CD8-positive, alpha-beta memory T cell (primary cell): ENCODE measurements at places on chromosomes 13 and 19.

DNA sequence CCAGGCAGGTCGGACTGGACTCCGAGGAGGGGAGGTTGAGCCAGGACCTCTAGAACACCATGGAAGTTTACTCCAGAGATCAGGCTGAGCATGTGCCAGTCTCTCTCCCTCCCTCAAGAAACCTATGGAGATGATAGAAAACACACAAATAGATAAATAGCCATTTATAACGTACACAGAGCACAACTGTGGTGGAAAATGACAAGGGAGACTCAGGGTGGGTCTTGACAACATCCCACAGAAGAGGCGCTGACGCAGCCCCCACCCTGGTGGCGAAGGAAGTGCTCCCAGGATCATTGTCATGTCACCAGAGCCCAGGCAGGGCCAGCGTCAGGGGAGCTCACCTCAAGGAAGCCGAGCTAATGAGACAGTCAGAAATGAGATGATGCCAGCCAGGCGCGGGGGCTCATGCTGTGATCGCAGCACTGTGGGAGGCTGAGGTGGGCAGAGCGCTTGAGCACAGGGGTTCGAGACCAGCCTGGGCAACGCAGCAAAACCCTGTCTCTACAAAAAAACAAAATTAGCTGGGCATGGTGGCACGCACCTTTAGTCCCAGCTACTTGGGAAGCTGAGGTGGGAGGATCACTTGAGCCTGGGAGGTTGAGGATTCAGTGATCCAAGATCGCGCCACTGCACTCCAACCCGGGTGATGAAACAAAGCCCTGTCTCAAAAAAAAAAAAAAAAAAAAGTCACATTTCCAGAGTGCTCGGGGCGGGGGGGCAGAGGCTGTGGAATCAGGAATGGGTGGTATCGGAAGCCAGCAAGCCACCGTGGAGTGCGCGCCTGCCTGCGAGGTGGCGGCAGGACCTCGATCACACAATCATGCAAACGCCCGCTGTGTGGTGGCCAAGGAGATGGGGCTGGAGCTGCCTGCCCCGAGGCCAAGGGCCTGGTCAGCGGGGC is 178.4 kb downstream of the KDM4B start:
- no peak for DNase-seq

DNA sequence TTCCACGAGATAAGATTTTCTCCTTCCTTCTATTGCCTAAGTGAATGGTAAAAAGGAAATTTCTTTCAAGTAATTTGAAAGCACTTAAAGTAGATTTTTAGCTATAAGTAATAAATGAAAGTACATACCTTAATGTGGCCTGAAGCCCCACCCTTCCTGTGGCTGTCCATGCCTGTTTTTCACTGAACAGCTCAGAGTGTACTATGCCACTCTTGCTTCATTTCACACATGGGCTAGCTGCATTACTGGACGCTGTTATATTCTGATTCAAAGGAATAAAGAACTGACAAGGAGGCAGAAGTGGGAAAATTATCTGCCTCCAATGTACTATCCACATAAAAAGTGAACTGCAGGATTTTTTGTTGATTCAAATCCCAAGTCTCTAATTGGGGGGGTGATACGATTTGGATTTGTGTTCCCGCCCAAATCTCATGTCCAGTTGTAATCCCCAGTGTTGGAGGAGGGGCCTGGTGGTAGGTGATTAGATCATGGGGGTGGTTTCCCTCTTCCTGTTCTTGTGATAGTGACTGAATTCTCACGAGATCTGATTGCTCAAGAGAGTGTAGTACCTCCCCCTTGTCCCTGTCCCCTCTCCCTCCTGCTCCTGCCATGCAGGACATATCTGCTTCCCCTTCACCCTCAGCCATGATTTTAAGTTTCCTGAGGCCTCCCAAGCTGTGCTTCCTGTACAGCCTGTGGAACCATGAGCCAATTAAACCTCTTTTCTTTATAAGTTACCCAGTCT is 154.7 kb upstream of the SGCG start:
- DNase-seq = no peak

DNA sequence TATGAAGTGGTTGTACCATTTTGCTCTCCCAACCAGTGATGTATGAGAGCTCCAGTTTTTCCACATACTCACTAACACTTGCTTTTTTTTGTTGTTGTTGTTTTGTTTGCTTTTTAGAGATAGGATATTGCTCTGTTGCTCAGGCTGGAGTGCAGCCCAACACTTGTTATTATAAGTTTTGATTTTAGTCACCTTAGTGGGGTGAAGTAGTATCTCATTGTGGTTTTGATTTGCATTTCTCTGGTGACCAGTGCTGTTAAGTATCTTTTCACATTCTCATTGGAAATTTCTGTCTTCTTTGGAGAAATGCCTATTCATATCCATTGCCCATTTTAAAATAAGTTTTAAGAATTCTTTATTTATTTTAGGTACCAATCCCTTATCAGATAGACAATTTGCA is 31.3 kb downstream of the CYP4F22 start:
- no peak for DNase-seq

DNA sequence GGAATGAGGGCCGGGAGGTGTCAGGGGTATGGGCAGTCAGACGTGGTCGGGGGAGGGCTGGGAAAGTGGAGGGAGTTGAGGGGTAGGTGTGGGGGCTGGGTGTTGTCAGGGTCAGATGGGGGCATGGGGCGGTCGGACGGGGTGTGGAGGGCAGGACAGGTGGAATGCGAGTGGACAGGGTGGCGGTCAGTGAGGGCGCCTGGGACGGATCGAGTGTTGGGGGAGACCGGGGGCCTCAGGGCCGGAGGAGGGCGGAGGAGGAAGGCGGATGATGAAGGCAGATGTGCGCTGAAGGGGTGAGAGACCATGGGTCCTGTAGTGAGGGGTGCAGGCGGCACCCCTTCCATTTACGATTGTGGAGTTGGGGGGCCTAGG is 5.7 kb downstream of the TBCB start:
- DNase-seq = no peak

DNA sequence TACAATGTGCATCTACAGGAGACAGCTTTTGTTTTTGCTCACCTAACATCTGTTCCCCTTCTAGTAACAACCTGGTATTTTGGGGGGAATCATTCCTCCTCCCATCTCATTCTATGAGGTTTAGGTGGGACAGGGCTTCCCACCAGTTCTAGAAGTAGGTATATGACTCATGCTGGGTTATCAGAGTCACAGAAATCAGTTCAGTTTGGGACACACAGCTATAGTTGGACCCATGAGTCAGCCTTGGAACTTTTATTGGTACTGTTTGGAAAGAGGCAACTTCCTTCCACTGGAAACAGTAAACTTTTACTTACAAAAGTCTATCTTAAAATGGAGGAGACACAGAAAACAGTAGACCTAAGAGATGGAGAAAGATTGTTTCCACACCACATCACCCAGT is 185.5 kb downstream of the DNAJC3 start:
- no peak for DNase-seq

DNA sequence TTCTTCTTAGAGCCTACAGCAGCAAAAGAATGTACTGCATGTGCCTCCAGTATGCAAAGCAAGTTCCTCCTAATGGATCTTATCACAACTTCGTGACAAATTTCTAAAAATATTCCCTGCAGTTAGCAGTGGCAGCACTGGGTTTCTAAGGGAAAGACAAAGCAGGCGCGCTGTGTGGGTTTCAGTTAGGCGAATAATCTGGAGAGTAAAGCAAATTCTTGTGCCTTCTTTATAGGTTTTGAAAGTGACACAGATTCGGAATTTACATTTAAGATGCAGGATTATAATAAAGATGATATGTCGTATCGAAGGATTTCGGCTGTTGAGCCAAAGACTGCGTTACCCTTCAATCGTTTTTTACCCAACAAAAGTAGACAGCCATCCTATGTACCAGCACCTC is 167.9 kb downstream of the LMO7 start:
- no peak for DNase-seq

DNA sequence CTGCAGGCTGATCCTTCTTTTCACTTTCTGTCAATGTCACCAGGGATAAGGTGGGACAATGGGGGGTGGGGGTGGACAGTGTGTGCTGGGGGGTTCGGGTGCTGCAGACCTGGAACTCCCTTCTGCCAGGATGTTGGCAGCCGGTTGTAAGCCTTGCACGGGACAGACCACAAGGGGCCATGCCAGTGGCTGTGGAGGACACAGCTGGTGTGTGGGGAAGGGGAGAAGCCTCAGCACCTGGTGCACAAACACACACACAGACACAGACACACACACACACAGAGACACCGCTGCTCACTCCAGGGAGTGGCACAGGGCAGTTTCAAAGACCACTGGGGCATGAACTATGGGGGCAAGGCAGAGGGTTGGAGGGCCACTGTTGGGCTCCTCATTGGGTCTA is 3.6 kb downstream of the F2RL3 start:
- DNase-seq = no peak

DNA sequence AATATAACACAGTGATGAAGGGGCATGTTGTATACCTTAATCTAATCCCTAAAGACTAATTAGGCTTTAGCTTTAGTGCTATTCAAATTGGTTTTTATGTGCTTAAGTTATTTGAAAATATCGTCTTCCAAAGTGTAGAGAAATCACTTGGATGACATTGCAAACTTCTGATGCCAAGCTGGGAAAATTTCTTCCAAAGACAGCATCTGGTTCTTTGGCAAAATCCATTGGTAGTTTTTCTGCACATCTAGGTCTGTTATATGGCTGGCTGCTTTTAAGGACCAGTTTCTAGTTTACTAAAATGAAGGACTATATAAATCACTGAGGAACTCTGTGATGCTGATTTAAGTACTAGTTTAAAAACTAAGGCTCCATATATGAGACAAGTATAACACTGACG is 2362.3 kb downstream of the PCDH9 start:
- DNase-seq = no peak

- no peak for DNase-seq
Measured at GRCh38 chr13:48528720-48529119, 4.2 kb downstream of the RCBTB2 start.
